ENCODE measurements at places on chromosomes 16 and 17.

- no peak for DNase-seq
Measured at GRCh38 chr17:7122381-7122780, 7.8 kb upstream of the ASGR2 start.

- DNase-seq = no peak
Measured at GRCh38 chr17:40509626-40510327, 8.4 kb upstream of the TNS4 start.

GRCh38 chr17:40321524-40321929, 12.5 kb downstream of the RARA start:
- no peak for DNase-seq

DNA sequence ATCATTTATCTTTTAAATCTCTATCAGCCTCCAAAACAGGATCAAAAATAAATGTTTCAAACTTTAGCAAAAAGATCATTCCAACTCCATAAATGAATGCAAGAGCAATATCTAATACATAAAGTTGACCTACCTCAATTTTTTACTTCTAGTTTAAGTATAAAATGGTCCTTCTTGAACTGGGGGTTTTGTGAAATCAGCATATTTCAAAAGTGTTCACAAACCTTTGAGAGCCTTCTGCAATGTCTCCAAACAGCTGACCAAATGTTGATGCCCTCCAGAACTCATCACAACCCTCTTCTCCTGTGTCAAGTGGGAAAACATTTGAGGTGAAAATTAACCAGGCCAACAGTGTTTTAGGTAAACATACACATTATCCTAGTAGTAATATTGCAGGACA, 7.7 kb downstream of the MED1 start:
- no peak for DNase-seq

DNA sequence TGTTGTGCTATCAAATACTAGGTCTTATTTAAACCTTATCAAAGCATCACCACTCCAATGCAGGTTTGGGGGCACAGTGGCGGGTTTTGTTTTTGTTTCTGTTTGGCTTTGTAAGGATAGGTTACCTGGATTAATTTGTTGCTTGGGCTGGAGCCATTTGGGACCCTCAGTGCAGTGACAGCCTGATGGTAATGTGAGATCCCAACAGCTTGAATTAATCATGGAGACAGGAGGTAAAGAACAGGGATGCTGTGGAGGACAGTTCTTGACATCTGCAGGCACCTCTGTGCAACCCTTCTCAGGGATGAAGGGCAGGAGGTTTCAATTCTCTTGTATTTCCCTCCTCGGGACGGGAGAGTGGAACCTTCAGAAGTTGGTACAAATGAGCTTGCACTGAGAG, 40.5 kb downstream of the SHISA9 start:
- no peak for DNase-seq

DNA sequence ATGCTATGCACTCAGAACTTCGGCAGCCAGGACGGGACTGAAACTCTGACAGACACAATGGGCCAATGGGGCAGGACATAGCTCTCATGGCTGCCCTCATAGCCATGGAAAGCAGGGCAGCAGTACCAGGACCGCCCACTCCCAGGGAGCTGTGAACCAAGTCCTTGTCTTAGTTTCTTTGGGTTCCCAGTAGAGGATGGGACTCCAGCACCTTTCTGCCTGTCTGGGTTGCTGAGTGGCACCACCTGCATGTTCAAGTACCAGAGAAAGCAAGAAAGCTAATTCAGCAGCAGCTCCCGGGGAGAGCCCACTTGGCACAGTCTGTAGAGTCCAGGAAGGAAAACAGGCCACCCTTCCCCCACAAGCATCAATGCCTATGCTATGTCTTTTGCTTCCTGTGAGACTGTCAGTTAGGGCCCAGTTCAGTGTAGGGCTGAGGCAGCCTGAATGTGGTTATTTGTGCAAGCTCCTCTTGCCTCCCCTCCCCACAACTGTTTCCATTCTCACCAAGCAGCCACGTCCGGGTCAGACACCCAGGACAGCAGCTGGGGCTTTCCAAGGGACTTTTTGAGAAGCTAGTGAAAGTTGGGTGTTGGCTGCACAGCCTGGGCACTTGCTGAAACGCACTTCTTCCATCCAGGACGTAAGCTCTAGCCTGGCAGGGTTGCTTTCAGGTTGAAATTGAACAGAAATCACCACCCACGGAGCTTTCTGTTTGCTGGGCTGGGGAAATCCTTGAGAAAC, 7.8 kb downstream of the SUPT4H1 start:
- DNase-seq = no peak

DNA sequence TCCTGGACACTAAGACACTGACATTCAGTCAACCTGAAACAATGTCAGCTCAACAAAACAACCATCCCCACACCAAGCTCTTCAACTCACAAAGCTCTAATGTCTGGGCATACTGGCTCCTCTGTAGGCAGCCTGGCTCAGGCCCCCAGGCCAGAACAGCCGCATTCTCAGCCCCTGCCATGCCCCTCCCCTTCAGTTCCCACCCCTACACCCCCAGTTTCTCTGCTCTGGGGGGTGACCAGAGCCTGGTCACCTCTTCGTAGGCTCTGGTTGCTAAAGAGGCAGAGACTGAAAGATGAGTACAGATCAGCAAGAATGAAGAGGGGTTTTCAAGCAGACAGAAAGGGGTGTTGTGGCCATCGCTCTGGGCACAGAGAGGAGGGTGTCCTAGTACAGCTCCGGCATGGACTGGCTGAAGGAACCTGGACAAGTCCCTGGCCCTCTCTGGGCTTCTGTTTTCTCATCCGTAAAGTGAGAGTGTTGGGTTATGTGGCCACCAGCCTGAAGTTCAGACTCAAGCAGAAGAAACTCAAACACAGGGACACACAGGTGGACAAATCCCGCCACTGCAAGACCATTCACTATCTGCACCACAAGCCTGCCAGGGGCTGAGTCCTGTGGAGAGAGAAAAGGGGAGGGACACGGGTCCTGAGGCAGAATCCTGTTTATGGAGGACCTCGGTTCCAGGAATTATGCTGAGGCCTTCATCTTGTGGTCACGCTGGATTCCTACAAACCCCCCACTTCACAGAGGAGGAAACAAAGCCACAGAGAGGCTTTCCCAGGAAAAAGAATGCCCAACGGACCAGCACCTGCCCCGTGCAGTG, 987 bp upstream of the SLC4A1 start:
- no peak for DNase-seq

- DNase-seq = no peak
Measured at GRCh38 chr17:78779850-78780249, 2.2 kb downstream of the CYTH1 start.

DNA sequence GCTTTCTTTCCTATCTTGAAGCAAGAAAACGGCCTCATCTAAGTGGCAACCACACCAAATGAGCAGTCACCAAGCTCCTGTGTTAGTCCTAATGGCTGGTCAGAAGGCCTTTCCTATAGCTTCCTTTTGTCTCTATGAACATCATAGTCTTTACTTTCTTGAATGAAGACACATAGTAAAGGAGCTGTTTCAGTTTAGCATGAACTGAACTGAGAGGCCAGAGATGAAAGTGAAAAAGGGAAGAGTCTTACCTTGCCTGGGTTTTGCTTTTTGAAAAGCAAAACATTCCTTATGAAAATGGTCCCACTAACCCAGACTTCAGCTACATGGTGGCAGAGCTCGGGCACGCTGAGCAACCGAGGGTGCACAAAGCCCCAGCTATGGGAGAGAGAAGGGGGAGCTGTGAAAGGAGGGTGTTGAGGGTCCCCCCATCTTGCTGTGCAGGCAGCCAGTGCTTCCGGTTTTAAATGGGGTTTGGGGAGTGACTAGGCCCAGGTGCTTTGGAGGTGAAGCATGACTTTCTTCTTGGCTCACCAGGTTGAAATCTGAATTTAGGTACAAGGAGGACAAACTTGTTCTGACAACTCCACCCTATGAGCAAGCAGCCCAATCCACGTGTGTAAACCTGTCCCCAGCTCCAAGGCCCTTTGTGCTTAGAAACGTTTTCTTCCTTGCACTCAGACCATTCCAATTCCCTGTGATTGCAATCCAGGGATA, 9.1 kb upstream of the PSMC3IP start:
- no peak for DNase-seq

DNA sequence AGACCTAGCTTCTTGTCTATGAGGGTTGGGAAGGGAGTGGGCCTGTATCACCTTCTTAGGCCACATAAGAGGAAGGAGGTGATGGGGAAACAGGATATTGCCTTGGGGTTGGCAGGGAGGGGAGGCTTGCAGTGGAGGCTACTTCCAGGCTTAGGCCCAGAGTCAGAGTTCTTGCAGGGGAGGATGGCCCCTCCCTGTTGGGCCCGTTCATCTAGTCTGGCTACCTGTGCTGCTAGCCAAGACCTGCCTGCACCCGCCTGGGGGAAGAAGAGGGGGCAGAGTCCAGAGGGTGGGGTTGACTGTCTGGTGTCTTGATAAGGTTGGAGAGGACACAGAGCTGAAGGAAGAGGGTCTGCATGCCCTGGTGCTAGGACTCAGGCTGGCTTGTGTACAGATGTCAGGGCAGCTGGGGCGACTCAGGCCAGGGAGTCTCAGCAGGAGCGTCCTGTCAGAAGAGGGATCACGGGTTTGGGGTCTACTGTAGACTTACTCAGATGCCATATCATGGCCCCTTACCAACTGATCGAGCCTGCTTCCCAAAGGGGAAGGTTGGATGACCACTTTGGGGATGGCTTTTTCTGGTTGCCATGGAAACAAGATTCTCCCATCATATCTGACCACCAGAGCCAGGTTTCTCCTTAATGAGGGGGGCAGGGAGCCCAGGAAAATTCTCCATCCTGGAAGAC, 5.3 kb downstream of the KDM6B start:
- DNase-seq = no peak

GRCh38 chr16:48383877-48384519, 1.2 kb downstream of the SIAH1 start:
- no peak for DNase-seq

DNA sequence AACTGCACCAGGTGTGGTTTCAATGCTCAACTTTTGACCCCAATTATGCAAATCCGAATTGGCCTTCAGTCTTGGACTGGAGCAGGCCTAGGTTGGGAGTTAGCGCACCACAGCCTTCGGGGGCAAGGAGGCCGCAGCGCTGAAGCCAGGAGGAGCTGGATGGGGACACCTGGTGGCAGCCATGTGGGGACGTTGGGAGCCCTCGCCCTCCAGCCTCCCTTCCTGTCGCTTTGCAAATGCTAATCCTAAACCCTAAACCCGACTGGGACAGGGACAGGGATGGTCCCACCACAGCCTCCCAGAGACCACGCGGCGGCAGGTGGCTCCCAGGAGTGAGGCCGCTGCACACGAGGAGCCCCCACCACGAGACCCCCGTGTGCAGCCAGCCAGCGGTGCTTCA, 58.7 kb downstream of the KLHDC4 start:
- no peak for DNase-seq

DNA sequence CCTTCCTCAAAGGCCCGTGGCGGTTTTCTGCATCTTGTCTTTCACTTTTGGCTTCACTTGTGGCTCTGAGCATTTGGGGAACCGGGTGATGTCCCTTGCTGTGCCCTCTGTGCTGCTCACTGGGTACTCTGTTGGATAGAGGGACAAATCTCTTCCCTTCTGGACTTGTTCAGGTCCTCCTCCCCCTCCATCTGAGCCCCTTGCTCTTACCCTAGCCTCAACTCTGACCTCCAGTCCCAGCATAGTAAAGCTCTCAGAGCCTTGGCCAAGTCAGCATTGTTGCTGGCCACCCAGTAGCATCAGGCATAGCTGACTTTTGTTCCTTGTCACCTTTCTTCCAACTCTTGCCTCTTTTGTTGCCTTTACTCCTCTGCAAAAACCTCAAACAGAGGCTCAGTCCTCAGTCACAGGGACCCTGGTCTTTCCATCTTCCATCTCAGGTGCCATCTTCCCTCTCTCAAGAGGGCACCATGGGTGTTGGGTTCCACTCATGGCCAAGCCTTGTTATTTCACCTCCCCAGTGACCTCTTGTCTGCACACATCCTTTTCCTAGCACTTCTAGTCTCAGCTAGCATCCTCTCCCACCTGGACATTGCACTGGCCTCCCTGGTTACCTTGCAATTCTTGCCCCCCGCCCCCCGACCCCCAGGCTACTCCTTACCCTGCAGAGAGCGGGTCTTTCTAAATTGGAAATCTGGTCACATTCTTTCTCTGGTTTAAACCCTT, 393 bp upstream of the PSMB10 start:
- no peak for DNase-seq

DNA sequence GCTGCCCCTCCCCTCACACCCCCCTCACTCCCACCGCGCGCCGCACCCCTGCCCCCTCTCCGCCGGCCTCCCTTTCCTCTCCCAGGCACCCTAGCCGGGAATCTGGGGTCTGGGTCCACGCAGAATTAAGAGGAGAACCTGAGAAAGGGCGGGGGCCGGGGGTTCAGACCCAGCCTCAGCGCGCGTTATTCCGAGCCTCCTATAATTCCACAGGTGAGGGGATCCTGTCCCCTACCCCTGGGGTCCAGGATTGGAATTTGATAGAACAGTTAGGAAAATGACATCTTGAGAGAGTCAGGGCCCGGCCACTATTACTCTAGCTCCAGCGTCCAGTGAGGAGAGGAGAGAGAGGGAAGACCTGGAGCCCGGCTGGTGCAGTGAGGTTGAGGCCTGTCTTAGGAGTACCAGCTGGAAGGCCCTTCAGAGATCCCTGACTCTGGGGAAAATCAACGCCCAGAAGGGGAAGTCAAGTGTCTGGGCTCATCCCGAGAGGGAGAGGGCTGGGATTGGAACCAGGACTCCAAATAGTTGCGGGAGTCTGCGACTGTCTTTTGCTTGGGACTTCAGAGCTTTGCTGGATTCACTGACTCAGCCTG, 17.3 kb downstream of the GRB7 start:
- DNase-seq = no peak
